ENCODE measurements at places on chromosomes 2 and 18.

DNA sequence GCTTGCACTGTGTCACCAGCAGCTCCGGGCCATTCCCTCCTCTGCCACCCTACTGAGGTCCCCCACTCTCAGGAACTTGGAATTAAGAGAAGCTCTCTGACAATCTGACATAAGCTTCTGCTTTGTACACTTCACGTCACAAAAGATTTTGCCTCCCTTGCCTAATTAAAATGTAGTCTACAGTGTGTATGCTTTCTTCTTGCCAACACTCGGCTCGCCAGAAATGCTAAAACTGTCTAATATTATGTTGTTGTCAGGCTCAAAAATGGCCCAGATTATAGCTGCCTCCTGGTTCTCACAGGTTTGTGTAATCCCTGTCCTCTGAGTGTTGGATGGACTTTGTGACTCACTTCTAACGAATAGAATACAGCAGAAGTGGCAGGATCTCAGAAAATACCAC, 474.7 kb downstream of the MBD2 start:
- no peak for DNase-seq

DNA sequence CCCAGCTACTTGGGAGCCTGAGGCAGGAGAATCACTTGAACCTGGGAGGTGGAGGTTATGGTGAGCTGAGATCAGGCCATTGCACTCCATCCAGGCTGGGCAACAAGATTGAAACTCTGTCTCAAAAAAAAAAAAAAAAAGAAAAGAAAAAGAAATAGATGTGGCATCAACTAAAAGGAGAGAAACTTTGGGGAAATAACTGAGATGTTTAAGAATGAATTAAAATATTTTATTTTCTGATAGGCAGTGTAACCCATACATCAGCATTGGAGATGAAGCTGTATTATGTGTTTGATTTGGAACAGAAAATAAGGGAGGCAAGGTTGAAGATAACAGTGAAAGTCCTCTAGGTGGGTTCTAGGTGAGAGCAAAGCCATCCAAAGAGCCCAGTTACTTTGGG, 110.7 kb upstream of the HNRNPA3 start:
- no peak for DNase-seq

GRCh38 chr2:98896416-98896815, 39.6 kb downstream of the CRACDL start:
- no peak for DNase-seq

GRCh38 chr18:48913201-48913600, 37.6 kb downstream of the SMAD7 start:
- no peak for DNase-seq

DNA sequence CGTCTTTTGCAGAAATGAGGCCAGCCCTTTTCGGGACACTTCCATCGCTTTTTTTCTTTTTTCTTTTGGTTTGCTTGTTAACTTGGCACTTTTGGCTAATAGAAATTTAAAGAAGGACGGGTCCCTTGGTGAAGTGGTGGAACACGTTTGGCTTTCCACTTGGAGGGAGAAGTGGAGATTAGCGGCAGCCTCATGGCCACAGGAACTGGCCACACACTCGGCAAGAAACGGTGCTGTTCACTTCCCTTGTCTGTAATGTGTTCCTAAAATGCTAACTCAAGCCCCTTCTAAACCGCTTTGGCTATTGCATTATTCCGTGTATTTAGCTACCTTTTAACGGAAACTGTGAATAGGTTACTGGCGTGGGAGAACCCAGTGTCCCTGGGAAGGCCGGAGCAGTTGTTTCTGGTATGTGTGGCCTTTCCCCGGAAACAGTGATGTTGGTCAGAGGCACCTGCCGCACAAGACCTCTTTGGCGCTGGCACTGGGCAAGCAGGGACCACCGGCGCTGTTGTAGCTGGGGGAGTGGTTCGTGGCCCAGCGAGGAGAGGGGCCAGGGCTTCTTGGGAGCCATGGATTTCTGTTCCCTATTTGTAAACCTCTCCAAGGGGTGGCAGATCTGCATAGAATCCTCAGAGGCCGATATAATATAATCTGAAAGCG, 981 bp downstream of the RAMP1 start:
- no peak for DNase-seq

DNA sequence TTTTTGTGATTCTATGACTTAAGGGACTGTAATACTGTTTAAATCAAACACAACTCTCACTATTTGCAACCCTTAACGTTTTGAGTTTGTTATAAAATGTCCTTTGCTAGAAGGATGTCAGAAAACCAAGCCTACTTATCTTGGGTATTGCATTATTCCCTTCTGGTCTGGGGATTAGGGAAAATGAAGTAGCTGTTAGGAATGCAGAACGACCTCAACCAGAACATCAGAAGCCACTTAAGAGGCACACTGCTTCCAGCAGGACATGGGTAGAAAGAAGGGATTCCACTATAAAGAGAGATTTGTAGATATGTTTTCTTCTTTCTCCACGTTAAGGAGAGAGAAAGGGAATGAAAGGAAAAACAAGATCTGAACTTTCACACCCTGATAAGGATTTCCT, 101.2 kb downstream of the SETBP1 start:
- DNase-seq: no peak

DNA sequence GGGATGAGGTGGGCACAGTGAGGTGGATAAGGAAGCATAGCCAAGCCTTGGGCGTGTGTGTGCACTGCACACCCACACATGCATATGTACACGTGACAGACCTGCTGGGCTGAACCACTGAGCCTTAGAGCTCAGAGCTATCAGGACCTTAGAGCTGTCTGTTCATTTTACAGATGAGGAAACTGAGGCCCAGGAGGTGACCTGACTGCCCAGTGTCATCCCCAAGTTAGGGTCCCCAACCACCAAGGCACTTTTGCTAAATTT, 8.2 kb upstream of the SNED1 start:
- no peak for DNase-seq

GRCh38 chr2:191462370-191462769, 215.6 kb upstream of the NABP1 start:
- DNase-seq: no peak

- DNase-seq: no peak
Measured at GRCh38 chr2:19631871-19632270, 269.9 kb downstream of the TTC32 start.

GRCh38 chr2:165787334-165787733, 6.7 kb downstream of the GALNT3 start:
- no peak for DNase-seq

- no peak for DNase-seq
Measured at GRCh38 chr2:10934308-10934978, 22.7 kb downstream of the KCNF1 start.

DNA sequence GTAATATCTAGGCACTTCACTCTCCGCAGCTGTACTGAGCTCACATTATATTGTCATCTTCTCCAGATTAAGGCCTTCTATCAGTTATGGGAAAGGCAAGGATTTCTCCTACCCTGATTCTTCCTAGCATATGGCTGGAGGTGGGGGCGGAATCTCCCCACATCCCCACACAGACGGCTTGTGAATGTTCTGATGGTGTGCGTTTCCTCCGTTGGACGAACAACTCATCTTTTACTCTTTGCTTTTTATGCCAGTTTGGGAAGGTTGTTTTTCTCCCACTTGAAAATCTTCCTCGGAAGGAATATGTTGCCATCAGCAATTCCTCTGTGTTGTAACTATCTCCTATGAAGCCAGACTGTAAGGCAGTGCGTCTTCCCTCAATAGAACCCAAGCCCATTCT, 24.3 kb downstream of the KLHL29 start:
- no peak for DNase-seq

DNA sequence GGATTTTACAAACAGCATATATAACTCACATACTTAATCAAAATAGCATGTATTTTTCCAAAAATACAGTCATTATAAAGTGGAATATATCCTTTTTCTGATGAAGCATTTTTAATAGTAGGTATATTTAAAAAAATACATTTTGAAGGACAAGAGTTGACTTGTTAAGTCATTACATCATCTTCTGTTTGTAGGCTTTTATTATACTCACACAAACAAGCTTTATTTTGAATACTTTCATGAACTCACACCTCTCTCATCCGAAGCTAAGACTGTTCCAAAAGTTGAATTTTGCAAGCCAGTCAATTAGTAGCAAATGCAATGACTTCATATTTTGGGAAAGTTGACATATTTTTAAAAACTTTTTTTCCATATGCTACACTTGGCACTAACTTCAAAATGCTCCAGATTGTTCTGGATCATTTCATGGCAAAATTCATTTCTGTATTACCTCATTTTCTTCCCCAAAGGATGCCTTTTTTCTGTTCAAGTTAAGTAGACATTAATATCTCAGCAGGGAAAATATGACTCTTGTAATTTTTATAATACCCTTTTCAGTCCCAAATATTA, 68.5 kb upstream of the WDR75 start:
- DNase-seq: no peak

- no peak for DNase-seq
Measured at GRCh38 chr2:182862091-182862490, 4.3 kb downstream of the FRZB start.

- DNase-seq: no peak
Measured at GRCh38 chr2:8426550-8426949, 255.3 kb upstream of the ID2 start.

GRCh38 chr2:171487803-171488259, 34.4 kb upstream of the CYBRD1 start:
- DNase-seq: no peak

DNA sequence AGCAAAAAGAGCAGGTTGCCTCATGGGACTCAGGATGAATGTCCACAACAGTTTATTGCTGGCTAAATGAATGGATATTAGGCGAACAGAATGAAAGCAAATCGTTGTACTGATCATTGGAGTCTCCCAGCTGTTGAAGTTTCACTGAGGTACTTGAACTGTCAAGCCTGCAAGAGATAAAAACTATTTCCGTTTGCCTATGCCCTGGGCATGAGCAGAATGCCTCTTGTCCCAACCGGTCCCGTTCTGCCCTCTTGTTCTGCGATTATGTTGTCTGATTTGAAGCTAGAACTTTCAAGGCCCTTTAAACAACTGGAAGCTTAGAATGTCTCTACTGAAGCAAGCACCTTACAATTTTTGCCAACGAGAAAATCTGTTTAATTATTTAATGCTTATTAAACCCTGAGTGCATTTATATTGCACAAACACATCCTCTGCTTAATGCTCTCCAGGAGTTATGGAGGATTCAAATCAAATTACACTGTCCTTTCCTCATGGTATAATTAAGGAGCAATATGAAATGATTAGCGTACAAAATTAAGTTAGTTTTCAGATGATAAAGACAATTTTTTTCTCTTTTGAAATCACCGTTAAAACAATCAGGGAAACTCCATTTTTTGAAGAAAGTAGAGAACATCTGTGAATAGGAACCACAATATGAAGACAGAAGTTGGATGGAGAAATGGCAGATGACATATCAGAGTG, 17.7 kb downstream of the QPCT start:
- no peak for DNase-seq

DNA sequence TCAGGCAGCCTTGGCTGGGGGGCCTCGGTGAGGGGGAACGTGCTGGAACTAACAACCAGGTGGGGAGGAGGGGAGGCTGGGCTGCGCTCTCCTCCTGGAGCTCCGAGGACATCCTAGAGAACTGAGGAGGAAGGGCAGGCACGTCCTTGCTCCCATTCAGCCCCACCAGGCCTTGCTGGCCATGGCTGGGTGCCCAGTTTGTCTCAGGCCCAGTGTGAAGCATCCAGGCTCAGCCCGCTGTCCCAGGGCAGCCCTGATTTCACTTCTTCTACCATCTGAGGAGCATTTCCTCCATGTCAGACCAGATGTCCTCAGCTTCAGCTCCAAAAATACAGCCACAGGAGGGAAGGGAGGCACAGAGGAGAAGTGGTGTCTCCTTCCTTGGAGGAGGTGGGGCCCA, 125.4 kb downstream of the CELF4 start:
- DNase-seq: no peak

DNA sequence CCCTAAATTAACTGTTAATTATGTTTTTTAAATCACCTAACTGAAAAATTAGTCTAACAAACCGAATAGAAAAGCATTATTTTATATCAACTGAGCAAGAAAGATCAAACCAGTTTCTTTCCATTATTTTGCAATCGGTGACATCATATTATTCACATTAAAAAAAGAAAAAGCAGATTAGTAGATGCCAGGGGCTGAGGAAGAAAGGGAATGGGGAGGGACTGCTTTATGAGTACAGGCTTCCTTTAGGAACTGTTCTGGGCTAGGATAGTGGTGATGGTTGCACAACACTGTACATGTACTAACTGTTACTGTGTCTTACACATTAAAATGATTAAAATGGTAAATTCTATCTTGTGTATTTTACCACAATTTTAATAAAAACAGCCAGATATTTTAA, 59.3 kb downstream of the COBLL1 start:
- DNase-seq: no peak

DNA sequence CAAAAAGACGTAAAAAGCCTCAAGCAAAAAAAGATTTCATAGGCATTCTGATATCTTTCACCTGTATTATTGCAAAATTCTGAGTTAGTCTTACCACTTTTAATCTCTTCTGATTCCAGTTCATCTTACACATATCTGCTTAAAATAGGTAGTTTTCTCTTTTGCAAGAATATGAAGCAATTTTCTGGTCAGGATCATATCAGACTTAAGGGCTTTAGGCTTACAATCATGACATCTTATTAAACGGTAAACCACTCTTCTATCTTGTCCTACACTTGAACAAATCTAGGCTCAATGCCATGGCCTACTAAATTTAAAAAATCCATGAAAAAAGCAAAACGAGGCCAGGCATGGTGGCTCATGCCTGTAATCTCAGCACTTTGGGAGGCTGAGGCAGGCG, 50.1 kb upstream of the GAREM1 start:
- DNase-seq: no peak

Data from DND-41 (cell line).